Activated CD4-positive, alpha-beta T cell treated with anti-CD3 and anti-CD28 coated beads, Interleukin-2, amount 10 ng/mL, durations not matched to agents 24 days and 14 days (primary cell): ENCODE measurements at places on chromosomes 1 and 21. TPM values are rescaled to one million over a fixed set of nuclear protein-coding genes. Genes with fewer than 3 reads are reported as not detected.
A peak's percentile ranks its signal among the peaks of the same experiment; 100 is the strongest.

- no peak for DNase-seq
Measured at GRCh38 chr1:90834354-90834885, 117.3 kb upstream of the BARHL2 start.

DNA sequence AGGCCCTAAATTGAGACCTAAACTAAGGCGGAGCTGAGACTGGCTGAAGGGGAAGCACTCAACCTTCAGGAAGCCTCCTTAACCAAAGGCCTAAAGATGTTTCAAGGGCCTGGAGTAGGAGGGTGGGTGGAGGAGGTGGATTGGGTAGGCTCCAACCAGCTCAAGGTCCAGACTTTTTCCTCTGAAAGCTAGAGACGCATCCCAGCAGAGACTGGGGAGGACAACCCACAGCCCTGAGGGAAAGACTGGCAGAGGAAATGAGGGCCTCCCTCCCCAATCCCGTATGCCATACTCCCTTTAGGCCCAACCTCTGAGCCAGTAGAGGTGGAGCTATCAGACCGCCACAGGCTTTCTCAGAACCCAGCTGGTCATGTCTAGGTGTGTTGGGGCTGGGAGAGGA, 1.1 kb downstream of the ECM1 start:
- no peak for DNase-seq

- DNase-seq = no peak
Measured at GRCh38 chr1:66607458-66607857, 73.5 kb downstream of the SGIP1 start.

DNA sequence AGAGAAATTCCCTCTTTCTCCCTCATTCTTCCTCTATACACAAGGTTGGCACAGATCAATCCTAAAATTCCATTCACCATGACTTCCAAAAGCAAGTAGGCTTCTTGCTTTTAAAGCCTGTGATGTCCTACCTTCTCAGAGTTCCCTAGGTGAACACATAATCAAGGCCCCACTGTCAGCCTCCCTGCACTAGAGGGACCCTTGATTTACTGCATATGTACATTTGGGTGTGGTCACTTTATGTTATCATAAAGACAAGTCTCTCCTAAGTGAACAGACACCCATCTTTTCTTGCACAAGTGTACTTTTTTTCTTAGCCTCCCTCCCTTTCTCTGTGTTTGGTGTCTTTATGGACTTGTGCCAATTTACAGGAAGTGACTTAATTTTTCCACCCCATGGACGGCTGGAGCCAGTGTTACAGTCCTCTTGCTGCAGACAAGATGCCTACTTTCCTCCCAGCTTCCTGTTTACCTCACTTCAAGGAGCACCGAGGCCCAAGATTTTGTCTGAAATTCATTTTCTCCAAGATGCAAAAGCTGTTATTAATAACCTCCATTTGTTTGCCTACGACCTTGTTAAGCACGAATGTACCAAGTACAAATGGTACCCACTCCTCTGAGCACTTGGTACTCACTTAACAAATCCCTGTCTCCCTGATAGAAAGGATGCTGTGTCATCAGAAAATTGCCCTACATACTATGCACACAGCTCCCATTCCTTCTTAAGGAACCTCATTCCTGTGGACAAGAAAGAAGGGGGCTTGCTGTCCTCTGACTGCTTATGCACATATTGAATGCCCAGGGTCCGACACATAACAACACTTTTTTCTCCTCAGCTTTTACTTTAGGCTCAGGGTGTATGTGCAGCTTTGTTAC, 82.8 kb upstream of the SLC44A3 start:
- peak; percentile 44 for DNase-seq

Gene RHD
- total RNA-seq = not detected in 2 replicates

DNA sequence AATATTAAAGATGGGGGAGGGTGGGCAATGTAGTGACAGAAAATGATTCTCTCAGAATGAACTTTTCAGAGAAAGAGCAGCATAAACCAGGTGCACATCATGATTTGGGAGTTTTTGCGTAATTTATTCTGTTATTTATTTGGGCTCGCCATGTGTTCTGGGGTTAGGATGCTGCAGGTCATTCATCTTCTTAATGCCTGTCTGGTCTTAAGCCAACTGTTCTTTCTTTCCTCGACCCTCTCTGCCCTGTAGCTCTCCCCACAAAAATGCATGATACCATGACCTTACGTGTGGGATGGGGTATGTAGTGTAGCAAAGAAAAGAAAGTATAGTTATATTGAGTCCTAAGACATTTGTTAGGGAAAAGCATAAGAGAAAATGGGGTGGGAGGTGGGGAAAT, 12.3 kb upstream of the TARS2 start:
- DNase-seq = no peak

- no peak for DNase-seq
Measured at GRCh38 chr1:23035823-23036452, 16.7 kb downstream of the KDM1A start.

- DNase-seq = no peak
Measured at GRCh38 chr1:159790237-159790917, 9.6 kb downstream of the DUSP23 start.

GRCh38 chr1:25641931-25642573, 25.5 kb downstream of the MAN1C1 start:
- peak; percentile 76 for DNase-seq

DNA sequence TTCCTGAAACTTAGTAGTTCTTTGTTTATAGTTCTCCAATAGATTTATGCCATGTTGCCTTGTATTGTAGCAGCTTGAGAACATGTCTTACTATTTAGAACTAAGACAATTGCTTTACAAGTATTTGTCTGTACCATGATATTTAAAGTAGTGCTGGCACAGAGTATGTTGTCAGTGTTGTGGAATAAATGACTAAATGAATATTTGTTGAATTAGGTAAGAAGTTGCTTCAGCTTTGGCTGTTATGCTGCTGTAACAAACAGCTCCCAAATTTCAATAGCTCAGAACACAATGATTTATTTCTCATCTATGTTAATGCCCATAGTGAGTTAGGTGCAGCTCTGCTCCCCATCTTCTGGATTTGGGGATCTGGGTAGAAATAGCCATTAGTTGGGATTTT, 90.2 kb upstream of the VCAM1 start:
- DNase-seq = no peak

- DNase-seq = peak; percentile 56
Measured at GRCh38 chr1:158035976-158036583, 42.6 kb downstream of the KIRREL1 start.

GRCh38 chr1:43539726-43540434, 9.2 kb downstream of the PTPRF start:
- no peak for DNase-seq

Gene C1orf87
- not detected in 2 replicates for total RNA-seq

DNA sequence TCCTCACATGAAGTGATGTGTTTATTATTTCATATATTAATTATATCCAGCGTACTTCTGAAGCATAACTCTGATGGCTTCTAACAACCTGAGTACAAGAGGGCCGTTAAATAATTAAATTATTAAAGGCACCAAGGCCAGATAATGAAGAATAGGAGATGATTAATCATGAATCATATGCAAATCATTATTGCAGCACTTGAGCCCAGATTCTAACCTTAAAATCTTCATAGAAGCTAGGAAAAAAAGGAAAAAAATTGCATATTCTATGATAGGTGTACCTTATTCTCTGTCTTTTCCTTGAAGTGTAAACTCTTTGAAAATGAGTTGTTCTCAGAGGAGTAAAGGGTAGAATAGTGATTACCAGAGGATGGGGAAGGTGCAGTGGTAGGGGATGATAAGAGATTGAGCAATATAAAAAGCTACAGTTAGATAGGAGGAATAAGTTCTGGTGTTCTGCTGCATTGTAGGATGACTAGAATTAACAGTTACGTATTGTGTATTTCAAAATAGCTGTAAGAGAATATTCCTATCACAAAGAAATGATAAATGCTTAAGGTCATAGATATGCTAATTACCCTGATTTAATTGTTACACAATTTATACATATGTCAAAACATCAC, 51.1 kb downstream of the SWT1 start:
- DNase-seq = no peak

Gene GREM2
- total RNA-seq = 0.05 TPM in 1 of 2 replicates, not detected in the other

- no peak for DNase-seq
Measured at GRCh38 chr1:3671371-3672180, 19.3 kb downstream of the TP73 start.

DNA sequence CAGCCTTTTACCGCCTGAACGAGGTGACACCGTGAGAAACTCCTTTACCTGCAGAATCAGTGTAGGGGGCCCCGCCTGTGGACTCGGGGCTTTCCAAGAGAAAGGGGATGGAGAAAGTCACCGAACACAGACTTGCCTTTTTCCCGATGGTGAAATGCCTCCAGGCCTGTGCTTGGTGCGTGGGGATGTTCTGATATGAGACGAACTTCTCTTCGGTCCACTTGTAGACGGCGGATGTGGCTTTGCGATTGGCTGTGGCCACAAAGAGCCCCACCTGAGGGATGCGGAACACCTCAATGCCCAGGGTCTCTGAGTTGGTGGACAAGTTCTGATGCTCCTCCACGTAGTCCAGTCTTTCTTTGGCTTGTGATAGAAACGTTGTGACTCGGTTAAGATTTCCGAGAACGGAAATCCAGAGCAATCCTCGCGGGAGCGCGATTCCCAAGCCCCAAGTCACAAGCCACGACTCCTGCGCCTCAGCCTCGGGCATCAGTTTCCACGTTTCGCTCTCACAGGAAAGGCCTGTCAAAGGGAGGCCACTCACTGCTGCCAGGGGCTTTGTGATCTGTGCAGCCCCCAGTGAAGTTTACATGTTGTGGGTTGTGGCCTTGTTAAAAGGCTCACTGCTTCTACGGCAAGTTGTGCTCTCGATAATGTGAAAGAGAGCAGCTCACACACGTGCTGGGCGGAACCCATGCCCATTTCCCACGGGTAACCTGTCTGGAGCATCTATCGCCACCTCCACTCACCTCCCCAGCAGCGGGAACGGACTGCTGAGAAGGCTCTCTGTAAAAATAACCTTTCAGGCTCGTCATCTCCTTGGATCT, 12.6 kb downstream of the KRTAP10-1 start:
- DNase-seq = no peak

Gene C1orf94
- not detected in 2 replicates for total RNA-seq

GRCh38 chr1:174153085-174153824, 6.1 kb upstream of the RABGAP1L start:
- peak; percentile 61 for DNase-seq

GRCh38 chr1:224047538-224047937, 66.4 kb upstream of the FBXO28 start:
- no peak for DNase-seq

DNA sequence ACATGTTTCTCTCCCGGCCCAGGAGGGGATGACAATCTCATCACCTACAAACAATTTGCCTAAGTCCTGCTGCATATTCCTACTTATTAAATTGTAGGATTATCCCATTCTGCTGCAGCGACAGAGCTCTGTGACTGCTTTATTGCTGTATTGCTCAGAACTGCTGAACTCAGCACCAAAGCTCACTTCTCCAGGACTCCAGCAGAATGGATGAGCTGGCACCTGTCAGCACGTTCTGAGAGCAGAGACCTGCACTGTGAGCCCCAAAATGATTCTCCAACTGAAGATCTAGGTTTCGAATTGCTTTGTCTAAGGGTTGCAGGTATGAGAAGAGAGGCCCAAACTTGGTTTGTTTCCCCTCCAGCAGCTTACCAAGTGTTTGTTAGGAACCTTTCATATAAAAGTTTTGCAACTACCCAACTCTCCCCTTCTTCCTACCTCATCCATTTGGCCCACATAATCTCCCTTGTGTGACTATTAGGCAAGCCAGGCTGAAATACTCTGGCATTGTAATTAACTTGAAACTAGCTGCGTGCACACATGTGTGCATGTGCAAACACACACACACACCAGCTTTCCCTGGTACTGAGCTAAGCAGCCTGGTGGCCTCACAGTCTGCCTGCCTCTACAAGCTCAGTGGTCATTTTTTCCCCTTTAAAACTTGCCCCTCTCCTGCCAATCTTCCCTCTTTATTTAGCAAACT, 161.4 kb upstream of the CAMK1G start:
- no peak for DNase-seq

Gene CCDC27
- total RNA-seq = not detected in 2 replicates

Gene ZBTB8OS
- 50.4 and 54.2 TPM in 2 replicates for total RNA-seq

Gene FCRL2
- not detected in 2 replicates for total RNA-seq

Gene PIGR
- 0.07 TPM in 1 of 2 replicates, not detected in the other for total RNA-seq

Gene PPFIA4
- 34.2 and 35.1 TPM in 2 replicates for total RNA-seq

Gene GPR89A
- 29.5 and 30.3 TPM in 2 replicates for total RNA-seq

- no peak for DNase-seq
Measured at GRCh38 chr1:90133133-90133532, 138.2 kb downstream of the ZNF326 start.

DNA sequence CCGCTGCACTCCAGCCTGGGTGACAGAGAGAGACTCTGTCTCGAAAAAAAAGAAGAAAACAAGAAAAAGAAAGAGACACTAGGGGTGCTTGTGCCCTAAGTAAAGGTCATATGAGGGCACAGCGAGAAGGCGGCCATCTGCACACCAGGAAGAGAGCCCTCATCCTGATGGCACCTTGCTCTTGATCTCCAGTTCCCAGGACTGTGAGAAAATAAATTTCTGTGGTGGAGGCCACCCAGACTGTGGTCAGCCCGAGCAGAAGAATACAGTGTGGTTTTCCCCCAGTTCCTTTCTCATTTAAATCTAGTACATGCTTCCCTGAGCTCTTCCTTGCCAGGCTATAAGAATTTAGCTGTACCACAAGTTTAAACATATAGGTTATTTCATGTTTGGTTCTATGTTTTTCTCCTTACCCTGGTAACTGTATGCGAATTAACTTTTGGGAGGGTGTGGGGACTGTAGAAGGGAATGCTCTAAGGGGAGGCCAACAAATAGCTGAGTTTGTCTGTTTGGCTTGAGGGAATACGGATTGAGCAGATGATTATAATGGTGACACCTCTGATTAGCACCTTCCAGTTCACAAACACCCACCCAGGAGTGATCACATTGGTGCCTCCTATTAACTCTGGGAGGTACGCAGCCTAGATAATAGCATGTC, 119.6 kb upstream of the ERRFI1 start:
- no peak for DNase-seq

GRCh38 chr1:223765036-223765718, 52.8 kb downstream of the CAPN2 start:
- DNase-seq = no peak

- DNase-seq = no peak
Measured at GRCh38 chr1:79663916-79664315, 657.4 kb upstream of the ADGRL4 start.

DNA sequence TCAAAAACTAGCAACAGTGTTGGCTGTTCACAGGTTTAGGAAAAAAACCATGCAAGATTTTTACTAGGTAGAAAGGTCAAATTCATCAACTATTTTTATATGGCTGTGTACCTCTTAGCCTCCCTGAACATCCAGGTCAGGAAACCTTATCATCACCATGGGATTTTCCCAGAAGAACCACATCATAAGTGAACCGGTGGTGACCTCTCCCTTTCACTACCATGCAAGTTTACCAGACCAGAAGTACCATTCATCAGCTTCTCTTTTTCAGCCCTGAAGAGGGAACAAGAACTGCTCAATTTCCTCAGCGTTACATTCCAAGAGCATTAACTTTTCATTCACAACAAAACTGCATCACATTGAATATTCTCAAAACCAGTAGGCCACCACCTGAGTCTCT, 5.9 kb downstream of the SSBP3 start:
- DNase-seq = no peak

Gene YBEY
- total RNA-seq = 16.2 and 18.2 TPM in 2 replicates

GRCh38 chr1:205704903-205705302, 24.6 kb upstream of the SLC45A3 start:
- DNase-seq = no peak
